NCI-H1105 (cell line): ENCODE measurements at places on chromosomes 3 and 15.

DNA sequence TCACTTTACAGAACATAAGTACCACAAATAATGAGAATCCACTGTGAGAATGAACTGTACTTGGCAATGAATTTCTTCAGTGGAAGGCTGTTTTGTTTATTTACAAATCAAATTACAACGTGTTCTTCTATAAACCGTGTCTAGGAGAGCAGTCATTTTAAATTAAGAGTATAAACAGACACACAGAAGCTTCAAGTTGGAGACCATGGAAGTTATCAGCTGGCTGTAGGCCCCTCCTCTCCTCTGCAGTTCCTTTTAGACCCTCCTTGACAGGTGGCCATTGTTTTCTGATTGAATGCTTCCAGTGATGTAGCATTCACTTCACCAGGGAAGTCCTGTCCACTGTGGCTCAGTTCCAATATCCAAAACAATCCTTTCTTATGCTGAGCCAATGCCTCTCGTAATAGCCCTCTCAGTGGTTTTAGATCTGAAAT, 7.3 kb upstream of the MAPK6 start:
- peak; percentile 42 for DNase-seq

GRCh38 chr3:24161841-24162240, 216.8 kb downstream of the NR1D2 start:
- no peak for DNase-seq

DNA sequence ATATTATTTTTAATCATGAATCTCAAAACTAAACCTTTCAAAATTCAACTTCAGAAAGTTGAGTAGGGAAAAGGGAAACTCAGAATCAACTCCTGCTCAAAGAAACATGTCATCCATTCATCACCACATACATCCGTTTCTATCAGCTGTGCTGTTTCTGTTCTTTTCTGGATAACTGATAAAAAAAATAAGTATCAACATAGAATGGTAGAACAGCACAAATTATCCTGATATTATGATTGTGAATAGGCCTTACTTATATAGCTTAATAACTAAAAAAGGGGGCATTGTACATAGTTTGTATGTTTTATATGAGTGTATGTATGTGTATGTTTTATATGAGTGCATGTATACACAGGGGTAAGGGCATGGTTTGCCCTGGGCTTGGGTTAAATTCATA, 3.1 kb downstream of the TM4SF1 start:
- DNase-seq, result no peak

GRCh38 chr15:49831206-49831965, 210.5 kb downstream of the DTWD1 start:
- DNase-seq, result no peak

DNA sequence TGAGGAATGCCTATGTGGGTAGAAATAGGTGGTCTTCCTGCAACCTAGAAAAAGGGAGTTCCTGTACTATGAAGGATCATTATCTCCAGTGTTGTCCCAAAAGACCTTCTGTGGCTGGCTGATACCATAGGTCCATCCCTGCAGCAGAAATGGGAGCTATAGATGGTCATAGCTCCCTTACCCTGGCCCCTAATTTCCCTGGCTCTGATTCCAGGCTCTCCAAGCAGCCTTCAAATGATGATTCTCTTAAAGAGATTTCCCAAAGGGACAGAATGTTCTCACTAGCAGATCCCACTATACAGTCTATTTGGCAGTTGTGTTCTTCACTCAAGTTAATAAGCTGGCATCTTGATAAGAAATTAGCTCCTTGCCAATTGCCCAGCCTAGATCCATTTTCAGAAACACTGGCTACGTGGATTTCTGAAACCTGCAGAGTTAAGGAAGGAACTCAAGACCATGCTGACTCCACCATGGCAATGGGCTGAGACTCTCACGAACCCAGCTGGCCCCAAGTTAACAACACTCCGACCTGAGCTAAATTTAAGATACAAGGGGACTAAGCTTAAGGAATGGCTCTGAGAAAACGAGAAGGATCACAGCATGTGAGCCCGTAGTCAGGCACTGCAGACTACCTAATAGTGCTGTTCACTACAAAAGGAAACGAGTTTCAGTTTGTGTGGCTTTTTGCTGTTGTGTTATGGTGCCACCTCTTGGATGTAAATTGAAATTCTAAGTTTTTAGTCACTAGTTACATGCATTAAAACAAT, 11.4 kb downstream of the C15orf40 start:
- DNase-seq, result peak; percentile 11

- DNase-seq, result no peak
Measured at GRCh38 chr3:166444336-166444735, 607.1 kb upstream of the BCHE start.

GRCh38 chr3:125622381-125622791, 27.1 kb upstream of the OSBPL11 start:
- DNase-seq, result no peak

DNA sequence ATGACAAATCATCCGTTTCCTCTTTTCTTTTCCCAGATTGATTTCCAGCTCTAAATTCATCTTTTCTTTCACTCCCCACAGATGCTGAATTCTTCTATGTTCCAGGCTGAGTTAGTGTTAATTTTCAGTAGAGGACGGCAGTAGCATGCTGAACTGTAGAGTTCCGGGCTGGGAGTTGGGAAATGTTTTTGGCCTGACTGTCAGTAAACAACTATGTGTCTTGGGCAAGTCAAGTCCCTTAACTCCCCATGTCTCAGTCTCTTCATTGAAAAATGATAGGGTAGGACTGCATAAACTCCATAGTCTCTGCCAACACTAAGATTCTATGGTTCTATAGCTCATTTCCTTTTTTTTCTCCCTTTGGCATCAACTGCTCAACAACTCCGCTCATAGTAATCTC, 333.9 kb downstream of the TIGIT start:
- DNase-seq, result no peak

DNA sequence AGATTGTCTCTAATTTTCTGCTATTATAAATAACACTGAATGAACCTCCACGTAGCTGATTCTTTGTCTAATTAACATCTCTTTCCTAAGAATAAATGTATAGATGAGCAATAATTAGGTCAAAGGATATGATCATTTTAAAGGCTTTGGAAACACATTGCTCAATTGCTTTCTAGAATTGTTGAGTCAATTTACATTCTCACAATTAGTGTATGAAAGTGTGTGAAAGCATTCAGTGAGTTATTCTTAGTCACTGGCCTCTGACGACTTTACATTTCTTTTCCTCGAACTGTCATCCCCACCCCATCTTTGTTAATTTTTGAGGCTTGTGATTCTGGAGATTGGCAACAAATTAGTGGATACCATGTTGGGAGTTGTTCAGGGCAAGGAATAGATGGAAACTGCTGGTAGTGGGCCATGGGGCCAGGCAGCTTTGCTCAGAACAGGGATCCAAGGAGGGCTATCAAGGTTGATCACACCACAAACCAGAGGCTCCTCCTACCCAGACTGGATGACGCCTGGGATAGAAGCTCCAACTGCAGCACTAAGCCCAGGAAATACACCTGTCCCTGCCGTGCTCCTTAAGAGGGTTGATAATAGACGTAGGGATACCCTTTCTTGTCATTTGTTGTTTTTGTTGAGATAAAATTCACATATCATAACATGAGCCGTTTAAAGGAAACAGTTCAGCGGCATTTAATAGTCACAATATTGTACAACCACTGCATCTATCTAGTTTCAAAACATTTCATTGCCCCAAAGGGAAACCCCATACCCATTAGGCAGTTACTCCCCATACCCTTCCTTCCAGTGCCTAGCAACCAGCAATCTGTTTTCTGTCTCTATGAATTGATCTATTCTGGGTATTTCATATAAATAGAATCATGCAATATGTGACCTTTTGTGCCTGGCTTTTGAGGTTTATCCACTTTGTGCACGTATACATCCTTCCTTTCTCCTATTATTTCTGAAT, 27.9 kb downstream of the EIF1B start:
- no peak for DNase-seq

DNA sequence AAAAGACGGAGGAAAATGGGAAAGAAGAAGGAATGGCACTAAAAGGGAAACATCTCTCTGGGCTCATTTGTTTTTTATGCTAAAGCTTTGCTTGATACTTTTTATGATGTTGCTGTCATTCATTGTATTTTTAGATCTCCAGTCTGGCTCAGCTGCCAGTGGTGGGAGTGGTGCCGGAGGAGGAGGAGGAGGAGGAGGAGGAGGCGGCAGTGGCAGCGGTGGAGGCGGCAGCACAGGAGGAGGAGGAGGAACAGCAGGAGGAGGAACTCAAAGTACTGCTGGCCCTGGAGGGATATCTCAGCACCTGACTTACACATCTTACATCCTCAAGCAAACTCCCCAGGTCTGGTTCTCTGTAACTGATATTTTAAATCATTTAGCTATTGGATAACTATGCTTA, 49.6 kb downstream of the MAP6D1 start:
- no peak for DNase-seq

DNA sequence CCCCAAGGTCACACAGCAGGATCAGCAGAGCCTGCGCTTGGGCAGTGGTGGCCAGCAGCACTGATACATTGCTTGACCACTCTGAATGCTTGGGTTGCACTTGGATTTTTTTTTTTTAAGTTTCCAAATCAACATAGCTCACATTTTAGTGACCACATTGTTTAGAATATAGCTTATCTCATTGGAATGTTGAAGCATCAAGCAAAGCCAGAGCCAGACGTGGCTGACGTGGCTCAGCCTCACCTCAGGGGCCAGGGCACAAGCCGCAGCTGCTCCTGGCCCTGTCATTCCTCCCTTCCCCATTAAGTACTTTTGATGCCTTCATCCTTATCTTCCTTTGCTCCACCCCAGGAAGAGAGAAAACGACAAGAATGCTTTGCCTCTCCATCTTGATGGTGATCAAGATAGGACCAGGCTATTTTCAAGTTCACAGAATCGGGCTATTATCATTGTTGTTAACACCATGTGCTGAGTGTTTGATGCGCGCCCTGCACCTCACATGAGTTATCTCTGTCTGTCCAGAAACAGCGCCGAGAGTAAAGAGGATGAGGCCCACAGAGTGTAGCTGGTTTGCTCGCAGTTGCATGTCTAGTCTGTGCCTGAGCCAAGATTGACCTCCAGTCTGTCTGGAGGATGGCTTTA, 75.8 kb downstream of the AAGAB start:
- DNase-seq, result no peak

DNA sequence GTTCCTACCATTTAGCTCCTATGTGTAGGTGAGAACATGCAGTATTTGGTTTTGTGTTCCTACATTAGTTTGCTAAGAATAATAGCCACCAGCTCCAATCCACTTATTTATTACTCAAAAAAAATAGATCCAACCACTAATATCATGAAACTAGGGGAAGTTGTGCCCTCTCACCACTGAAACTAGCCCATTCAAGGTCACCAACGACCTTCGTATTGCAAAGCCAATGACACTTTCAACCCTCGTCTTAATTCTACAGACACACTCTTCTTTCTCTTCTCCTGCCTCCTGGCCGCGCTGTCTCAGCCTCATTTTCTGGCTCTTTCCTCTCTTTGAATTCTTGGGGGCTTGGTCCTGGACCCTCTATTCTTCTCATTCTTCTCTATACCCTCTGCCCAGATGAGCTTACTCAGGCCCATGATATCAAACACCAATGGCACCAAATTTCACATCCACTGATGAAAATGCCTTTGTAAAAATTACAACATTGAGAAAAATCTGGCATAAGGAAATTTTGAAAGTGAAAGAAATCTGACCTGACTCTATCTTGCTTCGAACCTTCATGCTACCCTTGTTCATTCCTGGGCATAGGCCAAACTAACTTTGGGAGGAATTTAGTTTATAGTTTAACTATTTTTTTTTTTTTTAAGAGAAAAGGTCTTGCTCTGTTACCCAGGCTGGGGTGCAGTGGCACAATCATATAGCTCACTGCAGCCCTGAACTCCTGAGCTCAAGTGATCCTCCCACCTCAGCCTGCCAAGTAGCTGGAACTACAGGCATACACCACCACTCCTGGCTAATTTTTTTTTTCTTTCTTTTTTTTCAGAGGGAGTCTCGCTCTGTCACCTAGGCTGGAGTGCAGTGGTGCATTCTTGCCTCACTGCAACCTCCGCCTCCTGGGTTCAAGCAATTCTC, 25.4 kb upstream of the LIMD1 start:
- DNase-seq, result no peak

- DNase-seq, result no peak
Measured at GRCh38 chr3:114363554-114364202, 69.8 kb downstream of the TIGIT start.

- DNase-seq, result no peak
Measured at GRCh38 chr3:195893516-195893915, 14.8 kb downstream of the TNK2 start.

GRCh38 chr15:71011503-71012155, 103.6 kb upstream of the THSD4 start:
- DNase-seq, result no peak

DNA sequence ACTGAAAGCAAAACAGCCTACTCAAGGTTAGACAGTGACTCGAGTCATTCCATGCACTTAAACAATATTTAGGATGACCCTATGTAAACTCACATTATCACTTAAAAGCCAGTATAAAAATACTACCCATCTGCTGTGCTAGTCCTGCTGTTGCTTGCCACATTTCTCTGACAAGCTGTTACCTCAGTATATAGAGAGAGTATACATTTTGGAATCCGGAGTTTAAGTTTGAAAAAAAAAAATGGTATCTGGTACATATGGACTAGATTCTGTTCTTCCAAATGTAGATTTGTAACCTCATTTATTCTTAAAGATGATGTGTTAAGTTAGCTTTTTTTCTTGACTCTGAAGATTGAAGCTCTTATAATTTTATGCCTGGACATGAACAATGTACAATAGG, 503.8 kb upstream of the TPRG1 start:
- DNase-seq, result no peak

- DNase-seq, result peak; percentile 20
Measured at GRCh38 chr3:14203521-14204079, 25.0 kb downstream of the LSM3 start.

- DNase-seq, result no peak
Measured at GRCh38 chr3:114374433-114374990, 80.7 kb downstream of the TIGIT start.

DNA sequence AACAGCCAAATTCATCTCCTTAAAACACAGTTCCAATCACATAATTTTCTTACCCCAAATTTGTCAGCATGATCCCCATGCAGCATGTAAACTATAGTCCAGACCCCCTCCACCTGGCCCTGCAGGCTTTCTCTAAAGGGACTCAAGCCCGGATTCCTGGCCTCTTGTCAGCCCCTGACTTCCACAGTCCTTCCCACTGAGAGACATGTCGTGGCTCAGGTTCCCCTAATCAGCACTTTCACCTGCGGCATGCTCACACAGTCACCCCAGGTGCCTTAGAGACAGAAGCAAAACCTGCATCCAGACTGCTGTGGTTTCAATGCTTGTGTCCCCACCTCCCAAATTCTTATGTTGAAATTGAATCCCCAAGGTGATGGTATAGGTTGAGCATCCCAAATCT, 372.7 kb upstream of the ATP10A start:
- no peak for DNase-seq

GRCh38 chr3:45711931-45712330, 22.7 kb downstream of the SACM1L start:
- no peak for DNase-seq

- DNase-seq, result no peak
Measured at GRCh38 chr15:72141171-72142084, 23.2 kb downstream of the SENP8 start.

GRCh38 chr3:120443626-120444123, 7.1 kb downstream of the FSTL1 start:
- no peak for DNase-seq

- DNase-seq, result no peak
Measured at GRCh38 chr3:48856469-48856868, 8.8 kb upstream of the PRKAR2A start.
